ENCODE measurements at places on chromosomes 3 and 15.

DNA sequence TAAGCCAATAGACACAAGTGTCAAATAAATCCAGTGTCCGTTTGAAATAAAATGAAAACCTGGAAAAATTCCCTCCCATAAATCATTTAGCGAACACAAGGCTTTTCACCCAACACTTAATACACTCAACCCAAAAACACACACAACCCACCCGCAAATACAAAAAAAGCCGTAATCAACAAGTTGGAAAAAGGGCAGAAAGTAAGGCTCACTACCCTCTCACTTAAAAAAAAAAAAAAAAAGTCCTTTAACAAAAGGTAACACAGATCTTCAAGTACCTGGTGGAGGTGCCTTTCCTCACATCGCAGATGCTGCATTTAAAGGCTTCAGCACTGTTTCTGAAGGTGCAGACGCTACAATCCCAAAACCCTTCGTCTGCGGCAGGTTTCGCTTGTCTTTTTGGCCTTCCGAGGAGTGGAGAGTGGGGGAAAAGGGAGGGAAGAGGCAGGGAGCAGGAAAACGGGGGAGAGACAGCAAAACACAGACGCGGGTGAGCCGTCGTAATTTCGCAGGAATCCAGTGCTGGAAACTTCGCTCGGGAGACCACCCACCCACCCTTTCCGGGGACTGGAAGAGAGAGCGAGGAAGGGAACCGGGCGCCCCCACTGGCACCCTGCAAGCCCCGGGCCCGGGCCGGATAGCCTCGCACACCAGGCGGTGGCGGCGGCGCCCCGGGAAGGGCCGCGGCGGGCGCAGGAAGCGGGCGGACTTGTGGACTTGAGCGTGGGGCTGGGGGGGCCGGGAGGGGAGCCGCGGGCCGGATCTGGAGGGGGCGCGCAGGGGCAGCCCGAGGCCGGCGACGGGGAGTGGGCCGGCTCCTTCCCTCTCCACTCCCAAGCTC, 401.8 kb downstream of the SHQ1 start:
- DNase-seq = no peak

GRCh38 chr3:181790561-181790960, 78.8 kb downstream of the SOX2 start:
- no peak for DNase-seq

DNA sequence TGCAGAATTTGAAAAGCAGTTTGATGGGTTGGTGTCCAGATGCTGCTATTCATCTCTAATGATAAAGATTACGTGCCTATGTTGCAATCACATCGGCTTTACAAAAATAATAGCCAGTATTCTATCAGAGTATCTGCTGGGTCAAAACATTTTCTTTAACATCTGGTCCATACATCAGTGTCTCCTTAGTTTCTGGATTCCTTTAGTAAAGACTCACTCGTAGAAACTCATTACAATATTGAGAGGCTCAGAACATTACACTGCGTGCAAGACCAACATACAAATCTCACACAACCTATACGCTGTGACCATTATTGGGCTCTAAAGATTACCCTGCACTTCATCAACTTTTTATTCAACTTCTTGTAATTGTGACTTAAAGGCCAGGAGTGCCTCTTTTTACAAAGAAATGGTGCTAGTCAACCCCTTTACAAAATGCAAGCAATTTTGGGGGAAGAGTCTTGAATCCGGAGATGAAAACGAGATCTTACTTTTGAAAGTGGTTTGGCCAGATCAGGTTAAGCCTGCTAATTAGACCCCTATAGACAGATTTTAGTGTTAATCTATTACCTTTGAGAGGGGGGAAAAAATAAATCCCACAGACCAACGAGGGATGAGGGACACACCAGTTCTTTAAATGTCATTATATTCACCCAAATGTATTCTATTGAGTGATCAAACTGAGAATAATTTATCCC, 2.9 kb downstream of the TRA2B start:
- DNase-seq = no peak

DNA sequence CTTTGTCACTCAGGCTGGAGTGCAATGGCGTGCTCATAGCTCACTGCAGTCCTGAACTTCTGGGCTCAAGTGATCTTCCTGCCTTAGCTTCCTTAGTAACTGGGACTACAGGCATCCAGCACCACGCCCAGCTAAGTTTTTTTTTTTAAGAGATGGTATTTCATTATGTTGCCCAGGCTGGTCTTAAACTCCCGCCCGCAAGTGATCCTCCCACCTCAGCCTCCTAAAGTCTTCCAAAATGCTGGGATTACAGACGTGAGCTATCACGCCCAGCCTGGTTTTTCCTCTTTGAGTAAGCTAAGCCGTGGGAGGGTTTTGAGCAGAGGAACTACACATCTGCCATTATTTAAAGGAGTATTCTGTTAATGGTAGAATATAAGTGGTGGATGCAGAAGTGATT, 7.4 kb upstream of the LRRFIP2 start:
- DNase-seq = no peak

- DNase-seq = no peak
Observed at GRCh38 chr3:153928851-153929250, 192.3 kb upstream of the ARHGEF26 start.

DNA sequence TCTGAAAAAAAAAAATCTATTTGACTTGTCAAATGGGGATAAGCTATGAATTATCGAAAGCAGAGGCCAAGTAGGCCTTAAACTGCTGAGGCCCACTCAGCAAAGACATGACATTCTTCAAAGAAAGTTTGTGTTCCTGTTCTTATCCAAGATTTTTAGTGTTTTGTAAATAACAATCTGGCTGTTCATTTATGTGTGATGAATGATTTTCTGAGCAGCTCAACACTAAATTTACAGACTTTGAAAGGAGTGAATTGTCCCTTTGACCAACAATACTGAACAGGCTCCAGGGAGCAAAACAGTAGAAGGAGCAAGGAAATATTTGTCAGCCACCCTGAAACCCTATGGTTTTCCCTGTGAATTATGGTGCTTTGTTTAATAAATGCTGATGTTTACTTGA, 512.6 kb upstream of the NAALADL2 start:
- no peak for DNase-seq

DNA sequence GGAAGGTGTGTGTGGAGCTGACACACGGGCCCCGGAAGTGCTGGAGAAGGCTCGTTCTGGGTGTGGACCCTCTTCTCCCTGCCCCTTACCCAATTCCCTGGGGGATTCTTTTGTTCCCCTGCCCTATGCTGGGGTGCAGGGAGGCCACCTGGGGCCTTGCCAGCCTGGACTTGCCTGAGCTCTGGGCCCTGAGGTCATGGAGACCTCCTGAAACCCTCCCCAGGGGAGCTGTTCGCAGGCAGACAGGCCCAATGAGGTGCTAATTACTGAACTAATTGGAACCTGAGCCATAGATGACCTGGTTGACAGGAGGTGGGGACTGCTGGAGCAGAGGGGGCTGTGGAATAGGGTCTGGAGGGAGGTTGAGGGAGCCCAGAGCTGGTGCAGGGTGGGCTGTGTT, 9.4 kb upstream of the C15orf39 start:
- no peak for DNase-seq

- DNase-seq = no peak
Observed at GRCh38 chr3:159964166-159964973, 24.3 kb upstream of the IL12A start.

DNA sequence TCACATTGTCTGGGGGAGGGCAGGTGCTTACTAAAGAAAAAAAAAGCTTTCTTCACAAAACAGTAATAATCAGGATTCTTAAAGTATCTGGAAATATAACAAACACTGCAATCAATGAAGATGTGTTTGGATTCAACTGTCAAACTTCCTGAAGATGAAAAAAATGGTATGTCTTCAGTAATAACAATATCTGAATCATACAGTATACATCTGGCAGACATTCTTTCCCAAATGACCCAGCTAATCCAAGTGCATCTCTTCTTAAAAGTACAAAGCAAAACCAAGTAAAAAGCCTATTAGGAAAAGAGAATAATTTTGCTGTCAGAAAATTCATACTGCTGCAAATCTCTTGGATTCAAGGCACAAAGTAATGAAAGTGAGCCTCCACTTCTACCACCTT, 145.0 kb upstream of the MCTP2 start:
- DNase-seq = no peak

GRCh38 chr3:156298938-156299337, 178.6 kb downstream of the KCNAB1 start:
- no peak for DNase-seq

DNA sequence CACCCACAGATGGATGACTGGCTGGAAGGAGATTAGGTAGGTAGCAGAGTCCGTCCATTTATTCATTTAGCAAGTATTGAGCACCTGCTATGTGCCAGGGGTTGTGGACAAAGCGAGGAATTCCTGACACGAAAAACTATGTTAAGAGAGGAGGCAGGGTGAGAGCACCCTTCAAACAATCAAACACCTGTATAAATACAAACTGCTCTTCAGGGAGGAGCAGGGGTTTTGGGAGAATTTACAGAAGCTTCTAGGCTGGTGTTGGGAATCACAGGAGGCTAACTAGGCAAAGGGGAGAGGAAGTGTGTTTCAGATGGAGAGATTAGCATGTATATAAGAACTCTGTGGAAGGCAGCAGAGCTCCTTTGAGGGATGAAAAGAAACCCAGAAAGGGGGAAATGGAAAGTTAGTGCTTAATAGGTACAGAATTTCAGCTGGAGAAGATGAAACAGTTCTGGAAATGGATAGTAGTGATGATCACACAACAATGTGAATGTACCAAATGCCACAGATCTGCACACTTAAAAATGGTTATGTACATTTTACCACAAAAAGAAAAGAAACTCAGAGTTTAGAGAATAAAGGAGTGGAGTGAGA, 805 bp upstream of the SEC22C start:
- DNase-seq = no peak

DNA sequence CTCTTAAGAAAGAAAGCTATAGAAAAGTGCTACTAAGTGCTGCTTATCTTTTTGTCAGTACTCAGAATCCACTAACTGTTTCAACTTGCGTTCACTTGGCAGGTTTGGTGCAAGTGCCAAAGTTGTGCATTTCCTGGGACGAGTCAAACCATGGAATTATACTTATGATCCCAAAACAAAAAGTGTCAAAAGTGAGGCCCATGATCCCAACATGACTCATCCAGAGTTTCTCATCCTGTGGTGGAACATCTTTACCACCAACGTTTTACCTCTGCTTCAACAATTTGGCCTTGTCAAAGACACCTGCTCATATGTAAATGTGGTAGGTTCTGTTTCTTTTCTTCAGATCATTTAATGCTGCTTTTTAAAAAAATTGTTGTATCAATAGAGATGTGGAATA, 32.6 kb downstream of the GYG1 start:
- no peak for DNase-seq

GRCh38 chr15:41483115-41483514, 10.6 kb upstream of the ITPKA start:
- no peak for DNase-seq

DNA sequence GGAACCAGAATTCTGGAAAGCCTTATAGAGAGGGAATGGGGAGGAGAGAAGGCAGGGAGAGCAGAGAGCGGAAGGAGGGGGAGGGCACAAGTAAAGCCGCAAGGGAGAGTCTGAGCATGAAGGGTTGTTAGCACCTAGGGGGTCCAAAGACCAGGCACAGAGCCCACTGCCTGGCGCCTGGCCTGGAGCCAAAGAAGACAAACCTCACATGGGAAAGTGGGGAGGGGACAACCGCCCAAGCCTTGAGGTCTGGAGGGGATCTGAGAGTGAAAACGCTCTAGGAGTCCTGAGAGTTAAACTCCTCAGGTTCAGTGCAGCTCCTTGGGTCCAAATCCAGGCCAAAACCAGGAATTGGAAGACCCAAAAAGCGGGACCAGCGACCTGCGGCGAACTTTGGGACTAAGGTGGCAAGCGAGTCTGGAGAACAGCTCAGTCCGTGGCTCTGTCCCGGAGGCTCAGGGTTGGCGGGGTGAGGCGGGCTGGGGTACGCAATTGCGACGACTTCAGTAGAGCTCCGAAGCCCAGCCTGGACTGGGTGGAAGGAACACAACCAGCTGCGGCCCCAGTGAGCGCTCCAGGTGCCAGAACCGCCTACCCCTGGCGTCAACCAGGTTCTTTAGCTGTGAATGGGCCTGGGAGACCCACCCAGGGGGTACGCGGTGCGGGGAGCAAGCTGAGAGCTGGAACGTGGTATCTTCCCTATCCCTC, 807 bp upstream of the INAFM2 start:
- no peak for DNase-seq

DNA sequence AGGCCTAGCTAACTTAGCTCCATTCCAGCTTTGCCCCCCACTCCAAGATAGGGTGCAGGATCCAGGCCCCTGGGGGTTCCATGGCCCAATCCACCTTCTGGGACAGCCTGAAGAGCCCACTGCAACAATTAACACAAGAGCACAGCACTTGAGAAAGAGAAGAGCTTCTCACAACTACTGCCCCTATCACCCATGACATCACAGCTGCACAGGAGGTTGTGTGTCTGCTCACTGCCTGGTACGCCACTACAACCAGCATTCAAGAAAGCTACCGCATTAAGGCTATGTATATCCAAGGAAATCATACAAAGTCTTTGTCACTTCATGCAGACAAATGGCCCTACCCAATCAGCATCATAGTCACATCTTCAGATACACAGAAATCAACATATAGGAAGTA, 62.0 kb downstream of the MYO5A start:
- DNase-seq = no peak

GRCh38 chr3:76403556-76403955, 618.2 kb upstream of the ZNF717 start:
- DNase-seq = no peak

DNA sequence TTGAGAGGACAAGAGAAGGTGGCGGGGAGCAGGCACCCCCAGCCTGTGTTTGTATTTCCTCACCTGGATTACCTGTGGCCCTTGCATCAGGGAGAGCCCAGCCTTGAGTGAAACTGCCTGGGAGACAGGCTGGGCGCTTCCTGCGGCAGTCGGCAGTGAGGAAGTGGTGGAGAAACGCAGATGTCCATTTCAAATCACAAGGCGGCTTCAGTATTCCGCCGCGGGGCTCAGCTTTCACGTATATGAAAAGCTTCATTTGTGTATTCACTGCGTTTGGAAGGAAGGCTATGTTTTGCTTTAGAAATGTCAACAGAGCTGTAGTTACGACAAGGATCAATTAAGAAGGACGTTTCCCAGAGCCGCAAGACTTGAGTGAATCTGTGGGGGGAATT, 167.4 kb upstream of the CTDSPL start:
- DNase-seq = no peak

DNA sequence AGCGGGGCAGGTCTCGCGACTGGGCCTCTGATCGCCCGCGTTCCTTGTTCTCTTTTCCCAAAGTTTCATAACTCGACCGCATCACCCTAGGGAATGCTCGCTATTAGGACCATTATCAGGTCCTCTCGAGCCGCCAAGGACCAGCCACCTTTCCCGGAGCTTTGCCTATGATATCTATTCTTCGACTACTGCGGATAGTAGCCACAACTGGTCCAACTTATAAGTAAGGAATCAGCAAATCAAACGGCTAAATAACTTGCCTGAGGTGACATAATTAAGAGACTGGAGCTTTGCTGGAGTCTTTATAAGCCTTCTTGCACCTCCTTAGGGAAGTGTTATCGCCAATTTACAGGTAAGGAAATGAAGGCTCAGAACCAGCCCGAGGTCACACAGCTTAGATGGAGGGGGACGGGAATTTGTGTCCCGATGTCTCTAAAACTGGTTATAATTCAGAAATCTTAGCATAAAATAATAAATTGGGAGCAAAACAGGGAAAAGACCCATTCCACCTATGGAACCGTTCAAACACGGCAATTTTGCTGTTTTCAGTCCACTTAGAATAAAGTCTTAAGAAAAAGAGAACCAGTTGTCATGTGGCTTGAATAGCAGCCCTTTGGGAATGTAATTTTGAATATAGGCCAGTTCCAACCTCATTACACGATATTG, 479 bp upstream of the PLD1 start:
- no peak for DNase-seq
